ENCODE measurements at places on chromosomes 11 and 22.

- H3K36me3 ChIP-seq, result no peaks in the 10 kb centered on the region
- H3K4me3 ChIP-seq, result no peak overlapping the region
- H3K4me1 ChIP-seq, result peaks cover 4% of the 10 kb centered on the region
These were observed 1511.1 kb downstream of the BRD1 start for GRCh38 chr22:48316257-48317250.

GRCh38 chr22:42992886-42993479 lies 22.0 kb downstream of the PACSIN2 start:
- DNase-seq, result no peak
- H3K4me1 ChIP-seq, result peaks cover 15% of the 10 kb centered on the region
- no peaks in the 10 kb centered on the region for H3K36me3 ChIP-seq
- H3K27me3 ChIP-seq, result no peaks in the 10 kb centered on the region

DNA sequence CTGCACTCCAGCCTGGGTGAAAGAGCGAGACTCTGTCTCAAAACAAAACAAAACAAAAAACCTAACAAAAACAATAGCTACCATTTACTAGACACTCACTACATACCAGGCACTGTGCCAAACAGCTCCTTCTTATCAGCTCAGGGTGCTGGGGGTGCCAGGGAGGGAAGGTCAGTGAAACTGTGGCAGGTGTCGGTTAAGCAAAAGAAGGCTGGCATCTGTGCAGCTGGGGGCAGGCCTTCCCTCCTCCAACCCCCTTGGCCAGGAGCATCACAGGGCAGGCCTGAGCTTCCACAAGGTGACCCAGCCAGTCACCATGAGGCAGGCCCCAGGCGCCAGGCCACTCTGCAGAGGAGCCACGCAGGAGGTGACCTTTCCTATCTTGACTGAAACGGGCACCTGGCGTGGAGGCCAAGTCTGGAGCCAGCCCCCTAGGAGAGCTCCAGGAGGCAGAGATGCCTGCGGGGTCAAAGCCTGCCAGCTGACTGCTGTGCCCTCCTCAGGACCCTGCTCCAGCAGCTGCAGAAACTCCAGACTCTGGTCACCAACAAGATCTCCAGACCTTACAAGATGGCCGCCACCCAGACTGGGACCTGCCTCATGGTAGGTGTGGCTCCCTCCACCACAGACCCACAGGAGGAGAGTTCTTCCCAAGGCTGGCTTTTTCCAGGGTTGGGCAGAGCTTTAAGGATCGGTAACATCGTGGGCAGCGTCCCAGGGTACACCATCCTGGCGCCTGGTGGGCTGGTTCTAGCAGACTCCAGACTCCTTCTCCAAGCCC lies 31.3 kb upstream of the DGKZ start:
- H3K27me3 ChIP-seq, result no peaks in the 10 kb centered on the region
- H3K4me3 ChIP-seq, result no peak overlapping the region
- peaks cover 2% of the 10 kb centered on the region for H3K36me3 ChIP-seq
- H3K27ac ChIP-seq, result no peak overlapping the region
- DNase-seq, result peak; percentile 29
- no peaks in the 10 kb centered on the region for H3K4me1 ChIP-seq

GRCh38 chr22:22938672-22939587 lies 51.3 kb downstream of the IGLL5 start:
- H3K27ac ChIP-seq, result no peak overlapping the region
- H3K4me1 ChIP-seq, result no peaks in the 10 kb centered on the region
- DNase-seq, result no peak
- no peaks in the 10 kb centered on the region for H3K27me3 ChIP-seq
- H3K36me3 ChIP-seq, result no peaks in the 10 kb centered on the region
- no peak overlapping the region for H3K4me3 ChIP-seq

GRCh38 chr11:31254415-31254814 lies 115.1 kb downstream of the DCDC1 start:
- H3K27ac ChIP-seq, result no peak overlapping the region
- DNase-seq, result no peak
- H3K4me1 ChIP-seq, result no peaks in the 10 kb centered on the region
- no peak overlapping the region for H3K4me3 ChIP-seq
- no peaks in the 10 kb centered on the region for H3K27me3 ChIP-seq
- H3K36me3 ChIP-seq, result no peaks in the 10 kb centered on the region

DNA sequence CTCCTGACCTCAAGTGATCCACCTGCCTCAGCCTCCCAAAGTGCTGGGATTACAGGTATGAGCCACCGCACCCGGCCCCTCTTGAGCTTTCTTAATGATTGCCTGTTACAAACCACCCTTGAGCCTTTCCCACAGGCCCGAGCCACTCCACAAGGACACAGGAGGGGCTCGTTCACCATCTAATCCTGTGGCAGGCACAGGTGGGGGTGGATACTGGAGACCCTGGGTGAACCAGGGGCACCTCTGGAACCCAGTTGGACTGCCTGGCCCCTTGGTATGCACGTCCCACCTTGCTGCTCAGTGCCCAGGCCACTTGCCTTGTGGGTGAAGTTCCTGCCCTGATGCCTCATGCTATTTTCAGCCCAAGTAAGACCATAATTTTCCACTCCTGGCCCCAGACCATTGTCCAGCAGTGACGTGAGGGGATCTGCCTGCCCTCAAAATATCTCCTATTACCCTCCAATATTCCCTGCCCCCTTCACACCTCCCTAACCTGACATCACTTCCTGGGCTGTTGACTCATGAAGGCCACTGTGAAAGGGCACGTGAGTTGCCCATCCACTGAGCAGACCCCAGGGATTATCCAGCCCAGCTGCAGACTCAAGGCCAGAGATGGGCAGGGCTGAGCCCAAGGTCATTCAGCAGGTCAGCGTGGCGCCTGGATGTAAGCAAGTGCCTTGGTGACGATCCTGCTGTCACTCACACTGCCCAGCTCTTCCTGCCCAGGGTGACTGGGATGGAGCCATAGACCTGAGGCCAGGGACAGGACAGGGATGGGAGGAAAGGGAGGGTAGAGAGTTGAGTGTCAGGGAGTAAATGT lies 19.6 kb downstream of the P2RY2 start:
- no peak overlapping the region for H3K27ac ChIP-seq
- H3K4me3 ChIP-seq, result no peak overlapping the region

- H3K4me3 ChIP-seq, result no peak overlapping the region
- DNase-seq, result peak; percentile 18
- H3K4me1 ChIP-seq, result peaks cover 40% of the 10 kb centered on the region
- peaks cover 20% of the 10 kb centered on the region for H3K36me3 ChIP-seq
- H3K27me3 ChIP-seq, result no peaks in the 10 kb centered on the region
These were observed 10.3 kb downstream of the CD81 start for GRCh38 chr11:2387266-2387987.

GRCh38 chr11:64186492-64187165 lies 658 bp downstream of the STIP1 start:
- H3K4me1 ChIP-seq, result no peaks in the 10 kb centered on the region
- no peak for DNase-seq
- peak overlapping the region; percentile 80 for H3K27ac ChIP-seq
- no peaks in the 10 kb centered on the region for H3K36me3 ChIP-seq

DNA sequence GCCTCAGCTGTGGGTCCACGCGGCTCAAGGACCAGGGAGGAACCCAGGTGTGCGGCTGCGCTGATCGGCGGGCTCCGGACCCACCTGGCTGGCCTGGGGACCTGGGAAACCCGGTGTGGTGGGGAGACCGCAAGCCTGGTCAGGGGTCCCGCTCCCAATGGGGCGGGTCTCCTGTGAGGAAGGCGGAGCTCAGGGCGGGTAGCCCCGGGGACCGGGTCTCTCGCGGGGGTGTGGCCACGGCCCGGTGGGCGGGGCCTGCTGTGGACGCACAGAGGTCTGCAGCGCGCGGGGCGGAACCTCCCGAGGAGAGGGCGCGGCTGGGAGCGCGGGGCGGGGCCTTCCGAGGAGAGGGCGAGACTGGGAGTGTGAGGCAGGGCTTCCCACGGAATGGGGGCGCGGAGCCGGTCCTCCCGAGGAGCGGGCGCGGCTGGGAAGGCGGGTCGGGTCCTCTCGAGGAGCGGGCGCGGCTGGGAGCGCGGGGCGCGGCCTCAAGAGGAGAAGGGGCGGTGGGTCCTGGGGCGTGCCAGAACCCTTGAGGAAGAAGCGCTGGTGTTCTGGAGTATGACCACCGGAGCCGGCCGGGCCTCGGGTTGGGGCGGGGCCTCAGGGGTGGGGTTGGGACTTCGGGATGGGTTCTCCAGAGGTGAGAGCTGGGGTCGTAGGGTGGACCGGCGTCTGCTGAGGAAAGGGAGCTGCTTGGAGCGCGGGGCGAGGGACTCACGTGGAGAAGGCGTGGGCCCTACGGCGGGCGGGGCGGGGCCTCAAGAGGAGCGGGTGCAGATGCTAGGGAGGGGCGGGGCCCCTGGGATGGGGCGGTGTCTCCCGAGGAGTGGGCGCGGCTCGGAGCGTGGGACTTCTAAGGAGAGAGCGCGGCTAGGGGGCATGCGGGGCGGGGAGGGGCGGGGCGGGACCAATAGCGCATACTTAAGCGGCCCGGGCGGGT lies 20.8 kb downstream of the DGCR6L start:
- no peaks in the 10 kb centered on the region for H3K4me1 ChIP-seq
- DNase-seq, result peak; percentile 73
- peak overlapping the region; percentile 51 for H3K4me3 ChIP-seq
- no peaks in the 10 kb centered on the region for H3K36me3 ChIP-seq
- peaks cover 3% of the 10 kb centered on the region for H3K27me3 ChIP-seq

GRCh38 chr11:111691176-111691575 lies 75.0 kb downstream of the PPP2R1B start:
- H3K36me3 ChIP-seq, result peaks cover 15% of the 10 kb centered on the region
- H3K4me3 ChIP-seq, result no peak overlapping the region
- no peak for DNase-seq
- no peaks in the 10 kb centered on the region for H3K27me3 ChIP-seq
- H3K27ac ChIP-seq, result no peak overlapping the region
- H3K4me1 ChIP-seq, result peaks cover 5% of the 10 kb centered on the region

GRCh38 chr22:20503816-20504215 lies 3.6 kb upstream of the MED15 start:
- H3K27ac ChIP-seq, result no peak overlapping the region
- peaks cover 6% of the 10 kb centered on the region for H3K36me3 ChIP-seq
- H3K4me3 ChIP-seq, result no peak overlapping the region
- DNase-seq, result no peak

- no peak for DNase-seq
- peaks cover 11% of the 10 kb centered on the region for H3K27me3 ChIP-seq
- H3K36me3 ChIP-seq, result no peaks in the 10 kb centered on the region
- no peaks in the 10 kb centered on the region for H3K4me1 ChIP-seq
These were observed 117.4 kb downstream of the RRM1 start for GRCh38 chr11:4211991-4212390.

GRCh38 chr11:32487270-32487669 lies 51.9 kb upstream of the WT1 start:
- H3K4me1 ChIP-seq, result no peaks in the 10 kb centered on the region
- H3K27ac ChIP-seq, result no peak overlapping the region
- no peak overlapping the region for H3K4me3 ChIP-seq
- no peaks in the 10 kb centered on the region for H3K27me3 ChIP-seq

- H3K27ac ChIP-seq, result no peak overlapping the region
- peaks cover 21% of the 10 kb centered on the region for H3K4me1 ChIP-seq
- no peak overlapping the region for H3K4me3 ChIP-seq
- DNase-seq, result peak; percentile 57
- H3K27me3 ChIP-seq, result no peaks in the 10 kb centered on the region
These were observed 30.1 kb upstream of the MPPED1 start for GRCh38 chr22:43381693-43382092.

- peak overlapping the region; percentile 84 for H3K27ac ChIP-seq
- peaks cover 23% of the 10 kb centered on the region for H3K27me3 ChIP-seq
- no peak overlapping the region for H3K4me3 ChIP-seq
- H3K4me1 ChIP-seq, result peaks cover 35% of the 10 kb centered on the region
- DNase-seq, result peak; percentile 97
These were observed 4.5 kb downstream of the GAS2L1 start for GRCh38 chr22:29310863-29311339.

GRCh38 chr11:64028398-64029115 lies 7.2 kb upstream of the FLRT1 start:
- no peak overlapping the region for H3K27ac ChIP-seq
- H3K4me1 ChIP-seq, result peaks cover 9% of the 10 kb centered on the region
- no peaks in the 10 kb centered on the region for H3K27me3 ChIP-seq
- H3K36me3 ChIP-seq, result no peaks in the 10 kb centered on the region
- peak; percentile 83 for DNase-seq

DNA sequence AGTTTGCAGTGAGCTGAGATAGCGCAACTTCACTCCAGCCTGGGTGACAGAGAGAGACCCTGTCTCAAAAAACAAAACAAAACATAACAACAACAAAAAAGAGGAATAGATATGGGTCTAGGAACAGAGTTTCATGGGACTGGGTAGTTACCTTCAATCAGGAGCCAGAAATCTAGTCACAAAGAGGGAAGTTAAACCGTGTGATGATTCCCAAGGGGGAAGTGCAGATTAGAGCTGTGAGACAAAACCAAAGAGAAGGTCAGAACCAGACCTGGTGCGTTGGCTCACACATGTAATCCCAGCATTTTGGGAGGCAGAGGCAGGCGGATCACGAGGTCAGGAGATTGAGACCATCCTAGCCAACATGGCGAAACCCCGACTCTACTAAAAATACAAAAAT lies 42.1 kb upstream of the LARGE1 start:
- H3K36me3 ChIP-seq, result no peaks in the 10 kb centered on the region
- no peak overlapping the region for H3K4me3 ChIP-seq
- H3K27me3 ChIP-seq, result no peaks in the 10 kb centered on the region

DNA sequence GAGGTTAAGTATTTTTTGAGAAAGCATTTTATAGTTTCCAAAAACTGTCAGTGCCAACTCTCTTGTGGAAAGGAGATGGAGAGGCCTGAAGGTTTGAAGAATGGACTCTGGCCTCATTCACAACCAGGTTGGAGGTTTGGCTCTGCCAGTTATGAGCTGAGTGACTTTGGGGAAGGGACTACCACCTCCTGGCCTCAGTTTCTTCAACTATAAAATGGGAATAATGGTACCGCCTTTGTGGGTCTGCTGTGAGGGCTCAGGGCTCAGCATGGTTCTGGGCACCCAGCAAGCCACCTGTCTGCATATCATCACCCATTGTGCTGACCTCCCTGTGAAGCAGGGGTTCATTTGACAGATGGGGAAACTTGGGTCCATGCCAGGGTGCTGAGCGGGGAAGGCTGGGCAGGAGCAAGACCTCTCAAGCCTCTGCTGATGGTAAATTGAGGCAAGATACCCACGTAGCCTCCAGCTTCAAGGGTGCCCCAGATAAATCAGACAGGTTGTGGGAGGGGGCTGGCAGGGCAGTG lies 3.5 kb upstream of the LIF start:
- no peak overlapping the region for H3K4me3 ChIP-seq
- peaks cover 22% of the 10 kb centered on the region for H3K4me1 ChIP-seq
- no peak for DNase-seq
- peaks cover 2% of the 10 kb centered on the region for H3K27me3 ChIP-seq
- no peaks in the 10 kb centered on the region for H3K36me3 ChIP-seq
- H3K27ac ChIP-seq, result no peak overlapping the region

DNA sequence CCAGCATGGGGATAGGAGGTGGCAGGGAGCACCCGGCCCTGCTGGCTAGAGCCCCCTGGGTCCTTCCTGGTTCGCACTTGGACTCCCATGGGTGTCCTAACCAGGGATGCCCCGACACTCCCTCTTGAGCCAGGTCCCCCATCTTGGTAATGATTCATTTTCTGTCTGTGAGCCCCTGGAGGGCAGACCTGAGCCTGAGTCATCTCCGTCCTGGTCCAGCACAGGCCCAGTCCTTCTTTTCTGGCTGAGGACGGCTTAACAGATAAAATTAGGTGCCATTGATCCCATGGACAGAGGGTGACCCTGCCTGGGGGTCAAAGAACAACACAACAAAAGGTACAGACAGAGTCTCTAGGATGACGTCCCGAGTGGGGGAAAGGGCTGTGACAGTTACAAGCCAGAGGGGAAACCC lies 3.5 kb downstream of the RHOD start:
- H3K27ac ChIP-seq, result no peak overlapping the region
- H3K27me3 ChIP-seq, result no peaks in the 10 kb centered on the region
- no peak for DNase-seq
- no peaks in the 10 kb centered on the region for H3K36me3 ChIP-seq

All from lung (tissue), 17 donors.